DND-41 (cell line): ENCODE measurements at places on chromosomes 6 and 20.

DNA sequence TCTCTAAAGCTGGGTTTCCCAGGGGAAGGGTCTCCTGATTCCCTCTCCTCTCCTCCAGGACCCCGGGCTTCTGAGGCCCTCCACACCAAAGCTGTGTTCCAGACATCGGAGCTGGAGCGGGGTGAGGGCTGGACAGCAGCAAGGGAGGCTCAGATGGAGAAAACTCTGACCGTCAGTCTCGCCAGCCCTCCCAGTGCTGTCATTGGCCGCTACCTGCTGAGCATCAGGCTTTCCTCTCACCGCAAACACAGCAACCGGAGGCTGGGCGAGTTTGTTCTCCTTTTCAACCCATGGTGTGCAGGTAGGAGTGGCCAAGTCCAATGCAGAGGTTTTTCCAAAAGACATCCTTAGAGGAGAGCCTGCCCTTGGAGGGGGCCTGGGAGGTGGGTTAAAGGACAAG, 14.4 kb downstream of the TGM6 start:
- DNase-seq: no peak

GRCh38 chr6:142697922-142698321, 247.1 kb downstream of the HIVEP2 start:
- DNase-seq: no peak

DNA sequence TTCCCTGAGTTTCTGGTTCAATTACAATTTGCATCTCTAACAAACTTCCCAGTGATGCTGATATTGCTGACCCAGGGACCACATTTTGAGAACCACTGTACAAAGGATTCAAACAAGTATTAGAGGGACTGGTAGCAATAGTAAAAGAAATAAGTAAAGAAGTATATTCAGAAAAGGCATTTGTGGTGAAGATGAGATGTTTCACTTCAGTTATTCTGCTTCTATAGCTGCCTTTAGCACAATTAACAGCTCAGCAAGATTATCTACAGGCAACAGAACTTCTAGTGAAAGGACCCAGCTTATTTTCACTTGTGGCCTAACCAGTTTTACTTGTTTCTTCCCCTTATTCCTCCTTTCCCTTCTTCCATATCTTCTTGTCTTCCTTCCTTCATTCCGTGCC, 149.4 kb downstream of the PHF3 start:
- DNase-seq: no peak

GRCh38 chr6:29975561-29975907, 33.2 kb downstream of the HLA-A start:
- no peak for DNase-seq

DNA sequence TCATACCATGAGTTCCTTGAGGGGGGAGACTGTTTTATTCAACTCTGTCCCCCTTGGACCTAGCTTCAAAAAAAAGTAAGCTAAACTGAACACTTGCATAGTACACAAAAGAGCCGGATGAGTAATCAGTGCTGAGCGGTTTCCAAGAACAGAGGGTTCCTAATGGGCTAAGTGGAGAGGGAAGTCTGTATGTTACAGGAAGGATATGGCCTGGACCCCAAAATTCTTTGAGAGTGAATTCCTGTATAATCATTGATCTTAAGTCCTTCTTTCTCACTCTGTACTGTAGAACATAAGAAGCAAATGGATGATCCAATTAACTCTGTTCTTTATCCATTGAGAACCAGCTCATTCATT, 324.7 kb upstream of the CNR1 start:
- no peak for DNase-seq
